Activated CD8-positive, alpha-beta T cell treated with anti-CD3 and anti-CD28 coated beads for 36 hours (primary cell): ENCODE measurements at places on chromosomes 1 and 21.

- no peak for DNase-seq
These were observed 7.0 kb downstream of the SH3BP5L start for GRCh38 chr1:248818505-248819374.

GRCh38 chr1:191804311-191804710 lies 354.0 kb upstream of the RGS18 start:
- DNase-seq, result no peak

DNA sequence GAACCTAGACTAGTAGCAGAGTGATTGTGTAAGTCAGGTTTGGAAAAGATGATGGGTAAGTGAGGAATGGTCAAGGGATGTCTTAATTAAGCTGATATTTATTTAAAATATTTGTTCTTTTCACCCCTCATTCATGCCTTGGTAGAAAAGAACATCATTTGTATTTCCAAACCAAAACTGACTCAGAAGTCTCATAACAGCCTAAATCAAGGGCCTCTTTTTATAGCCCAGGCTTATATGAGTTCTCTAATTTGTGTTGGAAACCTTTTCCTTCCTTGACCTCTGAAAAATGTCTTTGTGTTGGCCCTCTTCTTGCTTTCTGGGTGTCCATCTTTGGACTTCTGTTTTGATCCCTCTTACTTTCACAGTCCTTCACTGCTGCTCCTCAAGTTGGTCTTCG lies 1428.2 kb downstream of the MRPL39 start:
- no peak for DNase-seq

DNA sequence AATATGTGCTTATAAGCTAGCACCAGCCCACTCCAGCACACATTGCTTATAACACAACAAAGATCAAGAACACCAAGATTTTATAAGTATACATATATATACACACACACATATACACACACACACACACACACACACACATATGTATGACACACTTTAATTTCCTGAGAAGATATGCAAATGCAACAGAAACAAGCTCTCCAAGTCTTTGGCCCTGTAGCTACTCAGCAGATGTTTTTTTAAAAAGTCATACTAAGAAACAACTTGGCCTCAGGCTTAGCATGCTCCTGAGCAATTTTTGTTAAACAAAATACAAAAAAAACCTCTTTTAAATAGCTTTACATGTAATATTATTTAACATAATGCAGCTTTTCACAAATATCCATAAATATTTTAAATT lies 11.1 kb downstream of the TNFSF18 start:
- DNase-seq, result no peak

DNA sequence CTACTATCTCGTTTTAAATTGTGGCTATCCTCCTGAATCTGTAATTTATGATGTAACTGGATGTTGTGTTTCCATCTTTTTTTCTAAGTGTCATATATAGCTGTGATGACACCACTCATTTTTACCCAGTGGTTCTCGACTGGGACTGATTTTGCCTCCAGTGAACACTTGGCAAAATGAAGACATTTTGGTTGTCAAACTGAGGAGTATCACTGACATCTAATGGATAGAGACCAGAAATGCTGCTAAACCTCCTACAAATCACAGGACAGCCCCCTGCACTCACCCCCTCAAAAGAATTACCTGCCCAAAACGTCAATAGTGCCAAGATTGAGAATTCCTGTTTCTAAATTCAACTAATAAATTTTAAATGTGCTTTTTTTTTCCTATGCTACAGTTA lies 1.9 kb downstream of the TRMT13 start:
- no peak for DNase-seq

DNA sequence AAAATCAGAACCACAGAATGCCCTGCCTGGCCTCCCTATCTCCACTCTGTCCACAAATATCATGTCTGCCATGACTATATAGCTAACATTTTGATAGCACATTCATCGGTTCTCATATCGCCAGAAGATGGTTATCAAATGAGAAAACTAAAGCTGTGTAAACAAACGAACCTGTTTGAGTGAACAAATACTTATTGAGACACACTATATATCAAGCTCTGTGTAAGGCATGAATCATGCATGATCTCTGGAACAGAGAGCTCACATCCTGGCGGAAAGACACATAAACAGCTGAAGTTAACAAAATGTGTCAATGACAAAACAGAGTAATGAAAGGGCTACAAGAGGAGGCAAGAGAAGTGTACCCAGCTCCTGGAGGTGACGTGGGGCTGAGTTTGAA lies 13.1 kb downstream of the KCND3 start:
- no peak for DNase-seq

DNA sequence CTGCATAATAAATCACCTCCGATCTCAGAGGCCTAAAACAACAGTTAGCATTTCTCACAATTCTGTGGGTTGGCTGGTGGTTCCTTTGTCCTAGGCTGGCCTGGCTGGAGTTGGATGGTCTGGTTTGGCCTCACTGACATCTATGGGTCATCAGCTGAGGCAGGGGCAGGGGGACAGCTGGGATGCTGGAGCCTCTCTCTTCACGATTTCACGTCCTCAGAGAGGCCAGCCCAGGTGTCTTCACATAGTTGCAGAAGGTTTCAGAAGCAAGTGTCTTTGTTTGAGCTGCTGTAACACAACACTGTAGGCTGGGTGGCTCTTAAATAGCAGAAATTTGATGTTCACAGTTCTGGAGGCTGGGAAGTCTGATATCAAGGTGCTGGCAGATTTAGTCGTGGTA lies 155.5 kb upstream of the CACNA1E start:
- DNase-seq, result no peak

- DNase-seq, result no peak
These were observed 286.1 kb downstream of the KIF26B start for GRCh38 chr1:245440922-245441321.

- DNase-seq, result no peak
These were observed 365.8 kb downstream of the SMYD3 start for GRCh38 chr1:246141306-246141705.

- DNase-seq, result no peak
These were observed 5.6 kb downstream of the COL8A2 start for GRCh38 chr1:36119456-36119855.

- DNase-seq, result no peak
These were observed 3.3 kb downstream of the MX1 start for GRCh38 chr21:41429305-41429704.

DNA sequence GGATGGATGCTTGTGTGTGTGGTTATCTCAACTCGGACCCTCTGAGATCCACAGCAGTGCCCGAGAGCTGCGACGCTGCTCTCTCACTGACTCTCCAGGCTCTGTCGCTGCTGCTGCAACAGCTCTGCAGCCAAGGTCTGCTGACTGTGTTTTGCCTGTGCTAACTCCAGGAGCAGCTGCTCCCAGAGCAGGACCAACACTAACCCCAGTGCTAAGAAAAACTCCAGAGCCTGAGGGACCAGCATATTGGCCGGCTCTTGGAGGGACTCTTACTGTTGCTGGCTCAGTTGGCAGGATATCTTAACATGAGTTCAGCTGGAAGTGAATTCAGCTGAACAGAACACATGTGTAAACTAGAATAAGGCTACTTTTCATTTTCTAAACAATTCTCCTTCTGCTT lies 4.4 kb downstream of the LCE2C start:
- no peak for DNase-seq

DNA sequence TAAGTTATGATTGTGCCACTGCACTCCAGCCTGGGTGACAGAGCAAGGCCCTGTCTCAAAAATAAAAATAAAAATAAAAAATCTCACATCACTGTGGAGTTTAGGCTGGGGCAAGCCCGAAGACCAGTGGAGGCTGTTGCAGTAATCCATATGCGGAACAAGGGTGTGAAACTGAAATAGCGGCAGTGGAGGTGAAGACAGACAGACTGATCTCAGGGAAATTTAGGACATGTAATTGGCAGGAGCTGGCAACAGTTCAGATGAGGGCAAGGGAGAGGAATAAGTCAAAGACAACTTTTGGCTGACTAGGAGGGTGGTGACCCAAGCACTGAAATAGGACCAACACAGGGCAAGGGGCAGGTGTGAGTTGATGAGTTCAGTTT lies 8.4 kb downstream of the ARMH1 start:
- no peak for DNase-seq

- DNase-seq, result peak; percentile 57
These were observed 14.2 kb upstream of the SLC44A3 start for GRCh38 chr1:94805912-94806311.

GRCh38 chr1:213049232-213049631 lies 1.8 kb upstream of the RPS6KC1 start:
- DNase-seq, result no peak

GRCh38 chr1:100323419-100324106 lies 28.7 kb upstream of the CDC14A start:
- DNase-seq, result no peak
